Frontal cortex (tissue), 4 donors: ENCODE measurements at places on chromosomes 1 and 21. TPM values are rescaled to one million over a fixed set of nuclear protein-coding genes. Genes with fewer than 3 reads are reported as not detected.
A peak's percentile ranks its signal among the peaks of the same experiment; 100 is the strongest.

Gene WDR64
- not detected for total RNA-seq

Gene LINGO4
- not detected for total RNA-seq

DNA sequence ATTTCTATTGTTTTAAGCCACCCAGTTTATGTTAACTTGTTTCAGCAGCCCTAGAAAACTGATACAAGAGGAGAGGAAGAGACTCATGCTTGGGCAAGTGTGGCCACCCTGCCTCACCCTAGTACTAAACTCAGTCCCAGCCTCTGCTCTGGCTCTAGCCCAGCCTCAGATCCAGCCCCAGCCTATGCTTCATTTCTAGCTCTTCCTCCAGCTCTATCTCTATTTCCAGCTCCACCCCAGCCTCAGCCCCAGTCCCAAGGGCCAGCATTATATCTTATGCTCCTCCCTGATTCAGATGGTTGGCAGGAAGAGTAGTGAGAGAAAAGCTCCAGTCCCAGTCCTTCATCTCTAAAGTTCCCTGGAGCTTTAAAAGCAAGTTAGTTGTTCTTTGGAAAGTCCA is 535.5 kb downstream of the PTPRC start:
- DNase-seq, result no peak

Gene ZBTB40
- total RNA-seq, result 10.2 TPM

- DNase-seq, result no peak
These were observed 79.0 kb upstream of the DNAH14 start for GRCh38 chr1:224850446-224850845.

GRCh38 chr21:25559746-25560145 is 47.5 kb downstream of the MRPL39 start:
- DNase-seq, result no peak

- DNase-seq, result no peak
These were observed 75.5 kb downstream of the MORN1 start for GRCh38 chr1:2315674-2316450.

- no peak for DNase-seq
These were observed 6.9 kb upstream of the F13B start for GRCh38 chr1:197073978-197074377.

GRCh38 chr1:186655876-186656275 is 24.3 kb downstream of the PTGS2 start:
- DNase-seq, result no peak

Gene PADI2
- 0.41 TPM for total RNA-seq

Gene CACNA1S
- total RNA-seq, result under 0.01 TPM

Gene RPE65
- 0.41 TPM for total RNA-seq

DNA sequence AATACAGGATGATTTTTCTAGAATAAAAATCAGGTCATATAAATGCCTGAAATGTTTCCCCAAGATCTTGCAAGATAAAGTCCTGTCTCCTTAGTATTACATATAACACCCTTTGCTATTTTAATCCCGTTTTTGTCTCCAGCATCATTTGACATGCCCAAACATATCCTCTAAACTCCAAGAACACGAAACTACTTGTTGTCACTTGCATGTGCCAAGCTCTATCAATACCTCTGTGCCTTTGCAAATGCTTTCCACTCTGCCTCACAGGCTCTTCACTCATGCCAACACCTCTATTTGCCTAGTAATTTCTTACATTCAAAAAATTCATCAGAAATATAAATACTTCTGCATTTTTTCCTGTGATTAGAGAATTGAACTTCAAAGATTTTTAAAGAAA is 37.9 kb downstream of the LRRIQ3 start:
- no peak for DNase-seq

DNA sequence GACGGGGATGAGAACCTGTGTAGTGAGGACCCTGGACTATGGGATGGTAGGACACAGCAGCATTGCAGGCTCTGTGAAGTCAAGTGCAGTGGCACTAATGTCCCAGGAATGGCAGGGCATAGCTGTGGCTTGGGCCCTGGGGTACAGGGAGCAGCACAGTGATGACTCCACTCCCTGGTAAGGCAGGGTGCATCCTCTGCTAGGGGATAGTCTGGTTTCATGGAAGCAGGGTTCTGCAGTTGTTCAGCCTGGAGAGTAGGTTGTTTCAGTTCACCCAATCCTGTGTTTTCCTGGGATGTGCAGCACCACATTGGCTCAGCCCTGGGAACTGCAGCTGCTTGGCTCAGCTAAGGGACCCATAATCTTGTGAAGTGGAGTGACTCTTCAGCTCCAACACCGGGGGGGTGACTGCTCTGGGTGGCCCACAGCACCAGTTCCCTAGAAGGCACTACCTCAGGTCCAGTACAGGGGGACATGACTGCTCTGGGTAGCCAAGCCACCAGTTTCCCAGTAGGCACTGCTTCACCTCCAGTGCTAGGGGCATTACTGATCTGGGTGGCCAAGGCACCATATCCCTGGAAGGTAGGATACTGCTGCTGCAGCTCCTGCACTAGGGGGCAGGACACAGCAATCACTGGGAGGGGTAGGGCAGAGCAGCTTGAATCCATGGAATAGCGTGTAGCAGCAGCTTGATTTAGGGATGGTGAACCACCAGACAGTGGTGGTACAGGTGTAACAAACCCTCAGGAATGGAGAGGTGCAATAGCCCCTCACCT is 15.3 kb upstream of the C1orf185 start:
- no peak for DNase-seq

GRCh38 chr1:11952455-11953109 is 18.1 kb downstream of the PLOD1 start:
- DNase-seq, result no peak

DNA sequence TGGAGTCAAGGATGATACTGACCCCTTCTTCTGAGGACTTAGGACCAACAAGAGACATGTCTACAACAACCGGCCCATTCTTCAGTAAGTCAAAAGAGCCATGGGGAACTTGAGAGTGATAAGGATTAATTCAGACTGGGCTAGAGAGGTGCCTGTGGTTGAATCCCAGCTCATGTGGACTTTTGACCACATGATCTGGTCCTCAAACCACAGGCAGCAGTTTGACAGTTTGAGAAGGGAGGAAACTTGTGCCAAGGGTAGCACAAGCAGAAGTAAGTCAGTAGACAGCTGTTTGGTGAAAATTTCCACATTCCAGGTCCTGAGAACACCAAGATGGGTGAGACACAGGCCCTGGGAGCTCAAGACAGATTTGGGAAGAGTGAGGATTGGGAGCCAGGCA is 19.8 kb downstream of the SH3BP5L start:
- no peak for DNase-seq

- peak; percentile 84 for DNase-seq
These were observed at the start of gene DISP1 for GRCh38 chr1:222814536-222815439. DISP1 (plus strand) TSS chr1:222815039; CDS start chr1:222942824, 127,785 bp downstream.

DNA sequence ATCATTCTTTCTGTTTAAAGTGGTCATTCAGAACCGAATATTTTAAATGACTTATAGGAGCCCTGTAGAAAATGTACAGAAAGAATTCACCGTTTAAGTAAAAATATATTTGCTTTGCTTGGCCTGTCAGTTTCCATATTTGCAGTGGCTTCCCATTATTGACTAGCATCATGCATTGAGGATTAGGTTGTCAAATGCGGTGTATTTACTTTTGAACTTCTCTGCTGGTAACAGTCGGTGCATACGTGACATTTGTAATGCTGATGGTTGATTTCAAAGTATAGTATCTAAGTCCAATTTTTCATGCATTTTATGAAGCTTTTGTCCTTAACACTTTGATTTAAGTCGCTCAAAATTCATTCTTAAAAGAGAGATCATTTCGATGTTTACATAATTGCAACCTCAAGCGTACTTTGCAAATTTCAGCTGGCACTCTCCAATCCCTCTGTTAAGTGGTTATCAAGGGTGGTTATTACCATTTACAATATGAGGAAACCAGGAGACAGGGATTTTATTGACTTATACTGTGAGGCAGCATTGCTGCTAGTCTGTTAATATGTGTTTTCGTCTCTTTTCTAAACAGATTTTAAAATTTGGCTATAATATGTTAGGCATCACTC is 201.6 kb downstream of the SDCCAG8 start:
- no peak for DNase-seq

DNA sequence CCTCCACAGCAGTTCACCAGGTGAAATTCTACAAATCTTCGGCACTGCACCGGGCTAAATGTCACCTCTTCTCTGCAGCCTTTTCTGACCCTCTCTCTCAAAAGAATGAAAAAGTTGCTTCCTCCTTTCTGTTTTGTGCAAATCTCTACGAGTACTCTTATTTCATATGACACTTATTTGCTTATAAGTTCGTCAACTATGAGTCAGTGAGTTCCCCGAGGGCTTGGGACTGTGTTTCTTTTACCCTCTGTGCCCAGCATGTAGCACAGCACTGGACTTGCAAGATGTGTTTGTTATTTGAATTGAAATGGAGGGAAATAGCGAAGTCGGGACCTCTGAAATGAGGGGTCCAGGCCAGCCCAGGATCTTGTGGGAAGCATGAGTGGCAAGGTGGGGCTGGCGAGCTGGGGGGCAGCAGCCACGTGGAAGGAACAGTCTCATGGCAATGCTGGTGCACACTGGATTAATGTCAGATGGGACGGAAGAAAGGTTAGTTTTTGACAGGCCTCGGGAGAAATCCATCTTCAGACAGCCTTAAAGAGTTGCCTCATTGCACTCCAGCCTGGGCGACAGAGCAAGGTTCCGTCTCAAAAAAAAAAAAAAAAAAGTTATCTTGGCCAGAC is 6.2 kb downstream of the SLC6A9 start:
- DNase-seq, result no peak

GRCh38 chr1:79188337-79188736 is 181.8 kb upstream of the ADGRL4 start:
- DNase-seq, result no peak

- no peak for DNase-seq
These were observed 93.0 kb downstream of the VWA5B1 start for GRCh38 chr1:20383631-20384030.

DNA sequence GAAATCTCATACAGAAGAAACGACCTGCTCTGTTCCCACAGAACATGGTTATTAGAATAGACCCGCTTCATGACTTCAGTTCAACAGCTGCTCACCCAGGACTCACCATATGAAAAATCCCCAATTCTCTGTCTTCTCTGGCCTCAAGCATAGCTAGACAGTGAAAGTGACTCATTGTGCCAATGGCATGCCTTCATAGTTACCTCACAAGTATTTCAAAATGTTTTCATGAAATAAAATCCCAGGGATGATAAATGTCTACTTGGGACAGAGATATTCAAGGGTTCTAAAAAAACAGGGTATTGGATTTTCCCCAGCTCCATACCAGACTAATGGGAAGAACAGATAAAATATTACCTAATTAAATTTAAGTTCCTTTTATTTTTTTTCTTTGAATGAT is 82.3 kb downstream of the NOTCH2 start:
- no peak for DNase-seq

GRCh38 chr1:89781494-89782126 is 39.2 kb upstream of the LRRC8D start:
- no peak for DNase-seq

- no peak for DNase-seq
These were observed 92.9 kb upstream of the SOD1 start for GRCh38 chr21:31566611-31567010.

DNA sequence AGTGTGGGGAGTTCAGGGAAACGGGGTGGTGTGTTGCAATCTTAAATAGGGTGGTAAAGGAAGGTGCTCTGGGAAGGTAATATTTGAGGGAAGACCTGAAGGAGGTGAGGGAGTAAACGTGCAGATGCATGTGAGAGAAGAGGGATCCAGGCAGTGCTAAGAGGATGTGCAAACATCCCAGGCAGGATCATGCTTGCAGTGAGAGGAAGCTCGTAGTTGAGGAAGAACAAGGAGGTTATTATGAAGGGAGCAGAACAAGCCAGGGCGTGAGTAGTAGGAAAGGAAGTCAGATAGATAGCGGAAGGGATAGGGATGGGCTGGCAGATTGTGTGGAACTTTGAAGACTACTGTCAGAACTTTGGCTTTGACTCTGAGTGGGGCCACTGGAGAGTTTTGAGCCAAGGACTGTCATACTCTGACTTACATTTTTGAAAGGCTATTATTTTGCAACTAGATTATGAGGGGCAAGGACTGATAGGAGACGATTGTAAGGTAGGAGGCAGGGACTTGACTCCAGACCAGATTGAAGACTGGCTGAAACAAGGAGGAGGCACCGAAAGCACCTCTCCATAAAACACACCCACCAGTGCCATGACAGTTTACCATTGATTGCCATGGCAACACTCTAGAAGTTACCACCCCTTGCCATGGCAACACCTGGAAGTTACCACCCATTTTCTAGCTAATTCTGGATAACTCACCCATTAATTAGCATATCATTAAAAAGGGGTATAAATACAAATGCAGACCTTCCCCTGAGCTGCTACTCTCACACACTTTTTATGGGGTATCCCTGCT is 67.0 kb downstream of the XCL2 start:
- no peak for DNase-seq

- no peak for DNase-seq
These were observed 3.5 kb downstream of the BLACAT1 start for GRCh38 chr1:205452364-205452763.

DNA sequence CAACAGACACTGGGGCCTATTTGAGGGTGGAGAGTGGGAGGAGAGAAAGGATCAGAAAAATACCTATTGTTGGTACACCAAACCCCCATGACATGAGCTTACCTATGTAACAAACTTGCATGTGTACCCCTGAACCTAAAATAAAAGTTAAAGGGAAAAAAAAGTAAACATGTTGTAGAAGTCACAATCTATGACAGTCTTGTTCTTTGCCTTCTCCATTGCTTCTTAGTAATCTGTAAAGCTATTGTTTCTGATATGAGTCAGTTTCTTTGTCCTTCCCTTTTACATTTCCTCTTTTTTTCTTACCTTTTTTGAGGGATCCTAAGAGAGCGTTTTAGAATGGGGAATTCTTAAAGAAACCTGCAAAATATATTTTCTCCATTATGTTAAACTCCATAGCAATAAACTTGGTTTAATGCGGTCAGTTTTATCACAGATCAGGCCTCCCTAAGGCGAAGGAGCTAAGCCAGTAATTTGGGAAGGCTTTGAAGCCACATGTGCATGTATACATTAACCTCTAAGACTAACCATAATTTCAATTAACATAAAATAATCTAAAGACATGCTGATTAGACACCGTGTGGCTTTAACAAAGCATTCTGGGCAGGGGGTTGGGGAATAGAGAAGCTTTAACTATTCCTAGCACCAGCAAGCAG is 77.8 kb upstream of the C1orf105 start:
- DNase-seq, result no peak

DNA sequence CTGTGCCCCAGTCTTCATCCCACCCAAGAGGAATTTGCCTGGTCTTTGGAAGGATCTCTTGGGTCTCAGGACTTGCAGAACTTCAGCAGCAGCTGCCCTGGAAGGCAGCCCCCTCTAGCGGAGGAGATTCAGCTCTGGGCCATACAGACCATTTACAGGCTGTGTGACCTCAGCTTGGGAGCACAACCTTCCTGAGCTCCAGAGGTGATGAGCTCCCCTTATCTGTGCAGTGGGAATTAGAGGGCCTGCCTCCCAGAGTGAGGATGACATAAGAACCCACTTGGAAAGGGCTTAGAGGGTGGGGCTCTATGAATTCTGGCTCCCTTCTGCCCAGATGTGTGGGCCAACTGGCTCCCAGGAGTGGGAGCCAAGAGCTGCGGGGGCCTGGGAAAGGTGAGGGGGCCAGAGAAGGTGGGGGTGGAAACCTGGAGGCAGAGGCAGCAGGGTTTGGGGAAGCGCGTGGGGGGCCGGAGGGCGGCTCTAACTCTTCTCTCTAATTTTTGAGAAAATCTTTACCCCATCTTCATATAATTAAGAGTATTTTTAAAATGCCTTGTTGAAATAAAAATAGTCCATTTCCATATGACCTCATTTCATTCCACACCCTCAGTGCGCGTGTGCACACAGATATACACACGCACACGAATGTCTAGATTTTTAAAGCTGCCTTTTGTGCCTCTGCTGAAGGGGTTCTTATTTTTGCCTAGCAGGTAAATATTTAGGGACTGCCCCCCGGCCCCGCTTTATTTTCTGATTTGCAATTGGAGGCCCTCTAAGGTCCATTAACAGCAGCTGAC is 21.5 kb downstream of the EPHB2 start:
- DNase-seq, result no peak
